ENCODE measurements at places on chromosomes 4 and X. TPM values are rescaled to one million over a fixed set of nuclear protein-coding genes. Genes with fewer than 3 reads are reported as not detected.

Gene PRR32
- not detected for total RNA-seq

Gene MUC7
- total RNA-seq = not detected

Gene PCDH18
- total RNA-seq = 6.9 TPM

- no peak for DNase-seq
Measured at GRCh38 chr4:10366628-10367027, 90.6 kb downstream of the ZNF518B start.

DNA sequence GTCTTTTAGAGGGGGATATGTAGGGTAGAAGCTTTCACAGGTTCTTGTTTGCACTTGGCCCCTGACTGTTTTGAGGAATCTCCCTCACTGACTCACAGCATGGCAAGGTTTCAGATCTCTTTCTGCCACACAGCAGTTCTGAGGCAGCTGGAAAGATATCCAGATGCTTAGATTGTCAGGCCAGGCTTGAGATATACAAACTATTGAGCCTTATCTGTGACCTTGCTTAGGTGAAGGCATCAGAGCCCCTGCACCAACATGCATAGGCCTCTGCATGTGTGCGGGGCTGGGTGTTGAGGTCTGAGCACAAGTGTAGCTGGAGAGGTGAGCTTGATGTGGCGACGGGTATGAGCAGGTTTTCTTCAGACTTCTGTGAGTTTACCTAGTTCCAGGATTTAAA is 80.9 kb upstream of the MSANTD1 start:
- DNase-seq = no peak

GRCh38 chr4:1090036-1090435 is 23.3 kb downstream of the RNF212 start:
- DNase-seq = no peak

GRCh38 chr4:109608879-109609278 is 48.8 kb downstream of the MCUB start:
- DNase-seq = no peak

DNA sequence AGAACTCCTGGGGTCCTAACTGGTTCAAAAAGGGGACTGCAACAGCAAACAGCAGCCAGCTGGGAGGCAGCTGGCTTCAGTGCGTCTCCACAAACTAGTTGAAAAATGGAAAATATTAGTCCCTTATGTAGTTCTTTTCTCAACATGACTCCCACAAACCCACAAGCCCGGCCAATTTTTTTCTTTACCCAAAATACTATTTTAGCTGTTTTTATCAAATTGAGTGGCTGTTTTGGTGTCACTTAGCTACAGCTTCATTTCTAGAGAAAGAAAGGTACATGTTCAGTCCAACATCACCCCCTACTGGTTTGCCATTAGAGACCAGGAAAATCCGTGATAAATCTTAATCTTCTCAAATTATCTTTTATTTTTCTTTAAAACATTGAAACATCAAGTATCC is 97.2 kb downstream of the GUCY2F start:
- peak; percentile 4 for DNase-seq

DNA sequence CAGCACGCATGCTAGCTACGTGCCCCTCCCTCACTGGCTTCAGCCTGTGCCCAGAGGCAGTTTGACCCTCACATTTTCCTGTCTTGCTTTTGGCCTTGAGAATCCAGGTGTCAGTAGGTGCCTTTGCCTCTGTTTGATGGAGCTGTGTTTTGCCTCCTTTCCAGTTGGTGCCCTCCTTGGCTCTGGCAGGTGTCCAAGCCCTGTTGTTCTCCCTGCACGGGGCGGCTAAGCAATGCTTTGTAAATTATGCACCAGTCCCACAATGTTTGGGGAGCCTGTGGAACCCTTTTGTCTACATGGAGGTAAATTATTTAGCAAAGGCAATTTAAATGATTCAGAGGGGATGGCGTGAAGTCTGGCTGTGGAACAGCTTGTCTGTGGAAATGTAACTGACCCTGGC is 202.9 kb upstream of the BOD1L1 start:
- no peak for DNase-seq

DNA sequence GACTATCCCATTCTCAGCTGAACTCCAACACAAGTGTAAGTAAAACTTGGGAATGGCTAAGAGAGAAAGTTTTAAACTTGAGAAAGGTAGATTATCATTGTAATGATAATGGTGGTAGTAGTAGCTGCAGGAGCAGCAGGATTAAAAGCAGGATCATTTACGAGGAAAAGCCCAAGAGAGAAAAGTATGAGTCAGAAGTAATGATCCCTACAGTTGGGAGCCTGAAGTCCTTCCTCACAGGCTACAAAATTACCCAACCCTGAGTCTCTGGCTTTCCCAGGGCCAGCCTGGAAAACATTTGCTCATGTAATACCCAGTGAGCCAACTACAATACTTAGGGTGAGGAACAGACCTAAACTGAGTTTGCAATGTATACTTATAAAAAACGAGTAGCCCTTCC is 4.4 kb upstream of the PRDM8 start:
- no peak for DNase-seq

Gene RHOXF1
- total RNA-seq = 0.45 TPM

Gene SLC26A1
- total RNA-seq = not detected

GRCh38 chr4:107115185-107115847 is 79.2 kb upstream of the DKK2 start:
- no peak for DNase-seq
